ENCODE measurements at places on chromosomes 2 and 18. TPM values are rescaled to one million over a fixed set of nuclear protein-coding genes. Genes with fewer than 3 reads are reported as not detected.

DNA sequence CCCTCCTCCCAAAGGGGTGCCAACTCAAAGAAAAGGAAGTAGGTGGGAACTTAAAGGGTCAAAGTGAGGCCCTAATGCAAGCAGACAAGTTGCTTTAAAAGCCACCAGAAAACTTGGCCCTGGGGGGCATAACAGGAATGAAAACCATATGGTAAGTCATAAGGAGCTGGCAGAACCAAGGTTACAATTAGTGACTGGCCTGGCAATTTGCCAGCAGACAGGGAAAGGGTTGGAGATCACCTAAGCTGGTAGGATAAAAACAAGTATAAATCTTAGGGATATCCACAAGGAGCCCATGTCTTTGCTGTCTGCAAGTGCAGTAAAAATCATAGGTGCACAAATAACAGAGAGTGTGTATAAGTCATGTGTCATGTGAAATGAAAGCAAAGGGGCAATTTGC lies 256.7 kb upstream of the LRRTM4 start:
- no peaks in the 10 kb centered on the region for H3K36me3 ChIP-seq
- H3K4me1 ChIP-seq, result no peaks in the 10 kb centered on the region
- no peak overlapping the region for H3K27ac ChIP-seq
- H3K27me3 ChIP-seq, result no peaks in the 10 kb centered on the region

DNA sequence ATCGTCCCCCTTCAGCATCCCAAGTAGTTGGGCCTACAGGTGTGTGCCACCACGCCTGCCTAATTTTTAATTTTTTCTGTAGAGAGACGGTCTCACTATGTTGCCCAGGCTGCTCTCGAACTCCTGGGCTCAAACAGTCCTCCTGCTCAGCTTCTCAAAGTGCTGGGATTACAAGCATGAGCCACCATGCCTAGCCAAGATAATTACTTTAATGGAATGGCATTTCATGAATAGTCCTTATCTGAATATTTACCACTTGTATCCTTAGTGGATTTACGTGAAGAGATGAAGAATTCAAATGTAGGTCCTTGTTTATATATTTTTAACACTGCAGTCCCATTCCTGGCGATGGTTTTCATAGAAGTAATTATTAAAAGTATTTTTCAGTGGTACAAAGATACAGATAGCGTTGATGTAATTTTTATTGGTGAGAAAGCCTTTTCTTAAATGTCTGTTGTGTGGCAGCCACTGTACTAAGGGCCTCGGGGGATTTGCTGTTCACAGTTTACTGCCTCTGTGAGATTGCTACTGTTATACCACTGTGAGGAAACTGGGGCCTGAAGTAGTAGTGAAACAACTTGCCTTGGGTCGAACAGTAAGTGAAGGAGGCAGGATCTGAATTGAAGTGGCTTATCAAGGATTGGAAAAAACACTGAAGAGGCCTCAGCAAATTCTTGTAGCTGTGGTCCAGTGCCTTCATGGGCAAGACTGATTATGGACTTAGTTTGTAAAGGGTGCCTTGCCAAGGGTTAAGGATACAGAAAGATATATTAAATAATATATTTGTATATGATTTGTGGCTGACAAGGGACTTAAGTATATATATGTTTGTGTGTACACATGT lies 151.2 kb downstream of the PRPF40A start:
- H3K4me3 ChIP-seq, result no peak overlapping the region
- H3K4me1 ChIP-seq, result no peaks in the 10 kb centered on the region
- H3K27ac ChIP-seq, result no peak overlapping the region
- no peaks in the 10 kb centered on the region for H3K36me3 ChIP-seq
- ATAC-seq, result no peak

SAG gene
- 0.04 TPM for total RNA-seq

GALR1 gene
- not detected for total RNA-seq

LRRTM4 gene
- not detected for total RNA-seq
